ENCODE measurements at places on chromosomes 6 and 20.
A peak's percentile ranks its signal among the peaks of the same experiment; 100 is the strongest.

GRCh38 chr6:111721753-111722154 lies 116.1 kb upstream of the TRAF3IP2 start:
- DNase-seq = peak; percentile 27

- DNase-seq = no peak
These were observed 69.6 kb upstream of the VGLL2 start for GRCh38 chr6:117195728-117196127.

GRCh38 chr6:30480536-30481156 lies 8.7 kb upstream of the HLA-E start:
- DNase-seq = no peak

DNA sequence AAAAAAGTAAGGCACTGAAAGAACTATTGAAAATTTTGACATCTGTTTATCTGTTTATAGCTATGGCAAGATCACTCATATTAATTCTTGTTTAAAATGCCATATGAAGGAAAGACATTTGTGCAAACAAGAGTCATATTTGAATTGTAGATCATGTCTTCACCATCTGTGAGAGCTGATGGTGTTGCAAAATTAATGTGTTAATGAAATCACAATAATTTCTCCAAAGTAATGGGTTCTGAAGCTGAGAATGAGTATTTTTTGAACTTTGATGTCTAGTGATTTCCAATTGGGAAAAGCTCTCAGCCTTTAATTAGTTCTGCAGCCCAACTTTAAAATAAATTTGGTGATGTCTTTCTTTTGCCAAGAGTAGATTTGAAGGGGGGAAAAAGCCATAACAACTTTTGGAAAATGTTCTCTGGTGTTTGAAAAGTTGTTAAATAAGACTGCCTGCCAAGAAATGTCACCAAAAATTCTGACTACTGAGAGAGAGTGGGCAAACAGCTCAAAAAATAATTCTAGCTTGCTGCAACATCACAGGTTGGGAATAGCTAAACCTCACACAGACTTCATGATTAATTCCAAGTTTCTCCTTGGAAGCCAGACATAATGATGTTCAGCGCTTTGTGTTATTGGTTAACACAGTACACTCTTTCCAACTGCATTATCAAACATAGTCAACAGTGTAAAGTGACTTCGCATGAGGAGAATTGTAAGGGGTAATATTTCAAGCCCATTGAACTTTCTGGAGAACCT lies 142.6 kb downstream of the SOBP start:
- no peak for DNase-seq

DNA sequence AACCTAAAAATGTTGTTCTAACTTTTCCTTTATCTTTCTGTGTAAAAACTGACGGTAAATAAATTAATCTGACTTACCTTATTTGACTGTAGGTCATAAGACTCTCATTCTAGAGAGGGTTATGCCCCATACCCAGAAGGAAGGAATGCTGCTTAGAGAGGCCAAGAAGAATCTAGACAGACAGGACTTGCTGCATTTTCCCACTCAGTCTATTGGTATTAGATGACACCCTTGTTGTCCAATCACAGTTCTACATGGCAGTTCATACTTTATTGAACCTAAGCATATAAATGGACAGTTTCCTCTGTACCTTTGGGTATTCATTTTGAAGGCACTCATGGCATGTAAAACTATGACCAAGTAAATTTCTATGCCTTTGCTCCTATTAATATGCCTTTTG lies 359.6 kb upstream of the ID4 start:
- DNase-seq = no peak

GRCh38 chr20:57272883-57273535 lies 6.6 kb upstream of the BMP7 start:
- DNase-seq = no peak

GRCh38 chr6:20169119-20169557 lies 43.1 kb downstream of the MBOAT1 start:
- DNase-seq = no peak

DNA sequence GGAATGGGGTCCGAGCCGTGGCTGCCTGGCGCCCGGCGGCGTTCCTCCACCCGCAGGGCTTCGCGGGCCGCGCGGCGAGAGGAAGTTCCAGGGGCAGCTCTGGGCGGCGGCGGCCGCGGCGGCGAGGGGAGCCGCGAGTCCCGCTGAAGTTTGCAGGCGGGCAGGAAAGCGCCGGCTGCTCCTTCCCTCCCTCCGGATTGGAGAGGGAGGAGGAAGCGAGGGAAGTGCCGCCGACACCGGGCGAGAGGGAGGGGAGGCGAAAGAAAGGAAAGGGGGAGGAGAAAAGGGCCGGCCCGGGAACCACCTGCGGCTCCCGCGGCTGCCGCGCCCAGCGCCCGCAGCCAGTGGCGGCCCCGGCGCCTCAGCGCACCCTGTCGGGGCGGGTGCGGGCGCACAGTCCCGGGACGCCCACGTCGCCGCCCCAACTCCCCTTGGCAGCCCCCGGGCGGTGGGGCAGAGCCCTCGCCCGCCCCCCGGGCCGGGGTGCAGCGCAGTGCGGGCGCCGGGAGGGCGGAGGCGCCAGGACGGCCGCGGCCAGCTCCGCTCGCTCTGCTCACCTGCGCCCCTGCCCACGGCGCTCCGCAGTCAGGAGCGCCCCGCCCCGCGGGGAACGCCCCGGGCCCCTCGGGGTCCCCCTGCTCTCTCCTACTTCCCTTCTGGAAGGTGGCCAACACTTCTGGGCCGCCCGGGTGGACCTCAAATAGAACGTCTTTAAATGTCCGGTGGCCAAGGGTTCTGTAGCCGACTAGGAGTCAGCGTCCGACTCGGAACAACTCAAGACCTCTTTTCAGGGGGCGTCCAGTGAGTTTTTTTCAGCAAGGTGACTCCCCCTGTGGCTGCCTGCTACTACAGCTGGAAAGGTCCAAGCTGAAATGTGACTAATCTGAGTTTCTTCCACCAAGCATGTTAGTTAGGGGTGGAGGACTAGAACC lies 80.3 kb upstream of the CCDC28A start:
- DNase-seq = peak; percentile 57

- DNase-seq = no peak
These were observed 16.9 kb upstream of the SLC22A2 start for GRCh38 chr6:160275511-160276003.

GRCh38 chr6:82371799-82372546 lies 8.4 kb downstream of the TPBG start:
- no peak for DNase-seq

- no peak for DNase-seq
These were observed 89.6 kb downstream of the FOXO3 start for GRCh38 chr6:108650325-108650724.

DNA sequence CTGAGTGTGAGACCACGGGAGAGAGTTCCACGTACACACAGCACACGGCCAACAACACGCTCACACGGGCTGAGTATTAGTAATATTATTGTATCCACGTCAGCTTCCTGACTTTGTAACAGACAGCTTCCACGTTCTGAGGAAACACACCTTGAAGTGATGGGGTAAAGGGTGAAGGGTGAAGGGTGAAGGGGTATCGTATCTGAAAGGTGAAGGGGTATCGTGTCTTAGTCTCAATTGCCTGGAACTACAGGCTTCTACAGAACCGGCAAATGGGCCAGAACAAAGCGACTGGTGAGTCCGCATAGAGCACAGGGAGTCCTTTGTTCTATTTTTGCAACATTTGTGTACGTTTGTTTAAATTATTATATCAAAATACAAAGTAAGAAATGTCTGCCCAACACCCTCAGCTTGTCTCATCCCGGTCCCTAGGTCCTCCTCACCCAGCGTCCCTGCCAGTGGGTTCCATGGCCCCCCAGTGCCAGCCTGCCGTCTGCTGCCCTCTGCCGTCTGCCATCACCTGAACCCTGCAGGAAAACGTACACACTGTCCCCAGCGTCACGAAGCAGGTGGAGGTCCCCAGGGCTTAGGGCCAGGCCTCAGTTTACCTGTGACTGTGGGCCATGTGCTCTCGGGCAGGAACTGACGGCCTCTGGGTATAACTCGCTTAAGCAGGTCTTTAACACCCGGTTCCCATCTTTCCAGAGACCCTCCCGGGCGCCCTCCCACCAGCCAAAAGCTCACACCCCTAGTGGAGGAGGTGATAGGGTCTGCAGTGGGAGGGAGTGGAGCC lies 4.4 kb upstream of the HELZ2 start:
- no peak for DNase-seq

DNA sequence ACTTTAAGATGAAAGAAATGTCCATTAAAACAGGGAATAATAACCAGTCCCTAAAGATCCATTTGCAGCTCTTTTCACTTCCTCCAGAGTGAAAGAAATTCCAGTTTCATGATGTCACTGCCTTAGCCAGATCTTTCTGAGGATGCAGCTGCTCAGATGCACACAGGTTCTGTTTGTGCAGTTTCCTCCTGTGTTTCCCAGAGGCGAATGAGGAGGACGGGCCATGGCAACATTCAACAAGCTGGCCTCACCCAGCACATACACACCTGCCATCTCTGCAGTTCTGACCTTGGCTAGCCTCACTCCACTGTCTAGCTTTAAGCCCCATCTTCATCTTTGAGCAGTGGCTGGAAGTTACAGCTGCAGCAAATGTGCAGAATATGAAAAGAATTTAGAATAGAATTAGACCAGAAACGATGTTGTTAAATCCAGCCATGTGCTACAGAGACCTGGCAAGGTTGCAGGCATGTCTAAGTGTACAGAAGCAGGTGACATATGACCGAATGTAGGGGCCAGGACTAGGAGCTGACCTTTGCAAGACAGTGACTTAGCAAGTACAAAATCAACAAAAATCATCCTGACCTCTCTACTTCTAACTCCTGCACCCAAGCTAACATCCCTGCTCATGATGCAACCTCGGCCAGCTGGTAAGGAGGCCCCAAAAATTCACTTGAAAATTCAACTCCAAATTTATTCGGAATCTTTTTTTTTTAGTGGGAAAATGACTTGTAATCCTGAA lies 35.0 kb downstream of the FAM50B start:
- no peak for DNase-seq

DNA sequence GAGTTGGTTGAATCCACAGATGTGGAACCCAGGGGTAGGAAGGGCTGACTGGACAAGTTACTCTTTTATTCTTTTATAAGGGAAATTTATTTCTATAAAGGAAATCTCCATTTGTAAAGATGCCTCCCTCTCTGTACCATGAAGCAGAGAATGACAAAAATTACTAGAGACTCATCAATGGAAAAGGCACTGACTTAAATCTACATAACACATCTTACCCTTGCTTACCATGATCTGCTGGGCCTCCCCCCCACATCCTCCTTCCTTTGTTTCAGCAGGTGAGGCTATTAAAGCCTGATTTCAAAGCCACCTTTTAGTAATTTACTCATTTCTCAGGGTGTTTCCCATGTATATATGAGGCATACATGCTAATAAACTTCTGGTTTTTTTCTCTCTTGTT lies 130.2 kb upstream of the HDDC2 start:
- no peak for DNase-seq

DNA sequence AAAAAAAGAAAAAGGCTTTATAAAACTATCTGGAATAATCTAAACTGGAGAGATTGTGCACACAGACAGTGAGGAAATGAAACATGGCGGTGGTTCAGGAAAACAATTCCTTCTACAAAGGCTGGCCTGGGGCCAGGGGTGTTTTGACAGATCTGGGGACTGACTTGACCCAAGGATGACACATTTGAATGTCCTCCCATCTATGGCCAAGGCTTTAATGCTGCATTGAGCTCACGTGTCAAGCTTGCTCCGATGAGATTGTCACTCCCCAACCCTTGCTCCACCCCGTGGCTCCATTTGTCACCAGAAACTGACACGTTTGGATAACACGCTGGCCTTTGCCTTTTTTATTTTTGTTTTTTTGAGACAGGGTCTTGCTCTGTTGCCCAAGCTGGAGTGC lies 156.1 kb downstream of the ZFP64 start:
- no peak for DNase-seq

- no peak for DNase-seq
These were observed 264.3 kb downstream of the KCNQ5 start for GRCh38 chr6:72886170-72886569.

DNA sequence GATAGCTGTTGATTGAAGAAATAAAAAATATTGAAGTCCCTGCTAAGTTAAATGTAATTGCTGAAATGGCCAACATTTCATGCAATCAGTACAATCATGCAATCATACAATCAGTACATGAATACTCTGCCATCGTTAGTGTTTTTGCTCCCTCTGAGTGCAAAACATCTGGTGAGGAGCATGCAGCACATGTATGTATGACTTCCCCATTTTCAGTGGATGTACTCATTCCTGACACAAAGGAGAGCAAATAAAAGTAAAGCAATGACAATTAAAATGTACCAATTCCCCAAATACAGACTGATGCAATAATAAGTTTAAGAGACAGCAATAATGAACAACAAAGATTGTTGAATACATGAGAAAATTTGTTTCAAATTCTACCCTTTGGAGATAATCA lies 140.7 kb downstream of the PLCB1 start:
- DNase-seq = no peak

GRCh38 chr20:36128463-36129159 lies 25.9 kb upstream of the EPB41L1 start:
- DNase-seq = no peak

- DNase-seq = peak; percentile 30
These were observed 82.2 kb downstream of the TRERF1 start for GRCh38 chr6:42369568-42369967.

GRCh38 chr20:44979090-44979621 lies 12.8 kb downstream of the STK4 start:
- no peak for DNase-seq

DNA sequence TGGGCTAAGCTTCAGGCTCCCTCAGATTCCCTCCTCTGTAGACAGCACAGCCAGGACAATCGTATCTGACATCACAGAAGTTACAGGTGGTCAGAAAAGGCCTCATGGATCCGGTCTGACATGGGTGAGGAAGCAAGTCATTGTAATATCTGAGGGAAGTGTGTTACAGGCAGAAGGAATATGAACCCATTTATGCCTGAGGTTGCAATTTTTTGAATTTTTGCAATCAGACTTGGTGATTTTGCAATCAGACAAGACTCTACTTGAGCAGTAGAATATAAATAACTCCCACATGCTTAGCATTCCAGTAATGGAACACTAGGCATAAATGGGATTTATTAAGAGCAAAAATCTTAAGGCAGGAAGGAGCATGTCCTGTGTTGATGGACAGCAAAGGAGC lies 52.1 kb downstream of the CBLN4 start:
- no peak for DNase-seq

GRCh38 chr20:5887386-5887785 lies 62.9 kb downstream of the TRMT6 start:
- DNase-seq = no peak

GRCh38 chr6:125258651-125259353 lies 43.0 kb downstream of the HDDC2 start:
- no peak for DNase-seq

DNA sequence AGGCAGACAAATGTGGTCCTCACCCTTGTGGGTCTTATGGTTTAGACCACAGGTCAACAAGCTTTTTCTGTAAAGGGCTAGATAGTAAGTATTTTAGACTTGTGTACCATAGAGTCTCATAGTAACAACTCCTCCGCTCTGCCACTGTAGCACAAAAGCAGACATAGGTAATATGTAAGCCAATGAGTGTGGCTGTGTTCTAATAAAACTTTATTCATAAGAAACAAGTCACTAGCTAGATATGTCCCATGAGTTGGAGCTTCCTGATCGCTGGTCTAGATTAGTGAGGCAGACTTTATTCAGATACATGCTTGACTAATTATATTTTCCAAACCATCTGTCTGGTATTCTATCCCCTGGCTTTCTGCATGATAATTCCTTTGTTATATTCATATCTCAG lies 196.4 kb upstream of the TSHZ2 start:
- no peak for DNase-seq

Measured in GM19239 (cell line).